Hindlimb muscle (tissue), 1 donor: ENCODE measurements at places on chromosomes 4 and X. TPM values are rescaled to one million over a fixed set of nuclear protein-coding genes. Genes with fewer than 3 reads are reported as not detected.
A peak's percentile ranks its signal among the peaks of the same experiment; 100 is the strongest.

Gene RNF212
- polyA plus RNA-seq, result 3.6 TPM

DNA sequence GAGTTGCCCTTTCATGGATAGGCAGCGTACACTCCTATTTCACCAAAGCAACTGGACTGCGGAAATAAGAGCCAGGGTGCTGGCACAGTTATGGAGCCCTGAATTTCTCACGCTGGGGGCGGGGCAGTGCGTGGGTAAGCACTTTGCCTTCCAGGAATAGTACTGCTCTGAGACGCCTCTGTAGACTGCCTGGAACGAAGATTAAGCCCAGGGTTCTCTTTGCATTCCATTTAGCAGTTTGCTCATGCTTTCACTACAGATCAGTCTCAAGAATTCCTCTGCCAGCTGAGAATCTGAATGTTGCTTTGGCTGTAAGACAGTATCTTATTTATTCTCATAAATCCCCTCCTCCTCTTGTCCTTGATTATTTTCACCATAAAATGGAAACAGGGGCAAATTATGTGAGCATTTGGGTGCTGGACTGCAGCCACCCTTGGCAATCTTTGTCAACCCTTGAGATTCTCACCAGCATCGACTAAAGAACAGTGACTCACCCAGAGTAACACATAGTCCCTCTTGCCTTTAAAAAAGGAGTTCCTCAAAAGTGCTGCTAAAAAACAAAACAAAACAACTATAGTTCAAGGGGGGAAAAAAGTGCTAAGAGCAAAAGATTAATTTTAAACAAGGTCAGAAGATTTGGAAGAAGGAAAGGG, 88.9 kb upstream of the CITED1 start:
- no peak for DNase-seq

GRCh38 chr4:134544303-134544770, 342.7 kb upstream of the PABPC4L start:
- peak; percentile 32 for DNase-seq

- DNase-seq, result no peak
These were observed 377.1 kb downstream of the PRDM5 start for GRCh38 chr4:120545391-120545790.

- no peak for DNase-seq
These were observed 29.0 kb downstream of the LONRF3 start for GRCh38 chrX:119003462-119003861.

- DNase-seq, result no peak
These were observed 65.9 kb downstream of the HHIP start for GRCh38 chr4:144711700-144712456.

DNA sequence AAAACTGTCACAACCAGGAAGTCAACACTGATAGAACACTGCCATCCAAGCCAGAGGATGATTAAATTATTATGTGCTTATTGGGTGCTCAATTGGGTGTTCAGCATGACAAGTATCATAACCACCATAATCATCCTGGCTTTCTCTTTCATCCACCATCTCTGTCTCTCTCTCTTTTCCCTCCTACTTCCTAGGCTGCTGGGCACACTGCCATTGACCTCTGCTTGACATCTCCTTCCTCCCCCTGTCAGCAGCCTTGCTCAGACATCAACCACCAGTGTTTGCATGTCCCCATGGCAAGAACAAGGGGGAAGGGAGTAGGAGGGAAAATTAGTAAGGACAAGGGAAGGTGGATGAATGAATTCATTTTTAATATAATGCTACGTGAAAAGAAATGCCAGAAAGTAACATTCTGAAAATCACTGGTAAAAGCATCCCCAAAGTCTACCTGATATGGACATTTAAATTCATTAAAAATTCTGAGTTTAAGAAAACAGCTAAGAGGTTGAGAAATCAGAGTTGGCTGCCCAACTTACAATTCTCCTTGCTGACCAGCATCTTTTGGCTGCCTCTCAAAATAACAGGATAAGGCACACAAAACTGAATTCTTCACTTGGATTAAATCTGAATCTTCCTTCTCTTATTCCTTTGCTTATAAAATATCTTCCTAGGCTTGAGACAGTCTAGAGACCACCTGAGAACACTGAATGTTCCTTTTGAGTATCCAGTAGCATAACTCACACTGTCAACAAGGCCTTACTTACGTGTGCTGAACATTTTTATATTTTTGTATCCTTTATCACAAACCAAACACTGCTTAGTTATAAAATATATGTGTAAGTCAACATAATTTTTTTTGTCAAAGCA, 48.5 kb downstream of the SNCA start:
- DNase-seq, result no peak

GRCh38 chr4:189497516-189497915, 443.2 kb upstream of the FRG1 start:
- no peak for DNase-seq
